AML-193 (cell line): ENCODE measurements at places on chromosomes 13 and 19.

- DNase-seq, result no peak
Observed at GRCh38 chr19:54186934-54187381, 2.4 kb downstream of the MBOAT7 start.

GRCh38 chr19:50719566-50719965 lies at the start of gene SHANK1:
SHANK1 (minus strand) TSS chr19:50719802; CDS start chr19:50716919, 2,883 bp downstream.
- no peak for DNase-seq

DNA sequence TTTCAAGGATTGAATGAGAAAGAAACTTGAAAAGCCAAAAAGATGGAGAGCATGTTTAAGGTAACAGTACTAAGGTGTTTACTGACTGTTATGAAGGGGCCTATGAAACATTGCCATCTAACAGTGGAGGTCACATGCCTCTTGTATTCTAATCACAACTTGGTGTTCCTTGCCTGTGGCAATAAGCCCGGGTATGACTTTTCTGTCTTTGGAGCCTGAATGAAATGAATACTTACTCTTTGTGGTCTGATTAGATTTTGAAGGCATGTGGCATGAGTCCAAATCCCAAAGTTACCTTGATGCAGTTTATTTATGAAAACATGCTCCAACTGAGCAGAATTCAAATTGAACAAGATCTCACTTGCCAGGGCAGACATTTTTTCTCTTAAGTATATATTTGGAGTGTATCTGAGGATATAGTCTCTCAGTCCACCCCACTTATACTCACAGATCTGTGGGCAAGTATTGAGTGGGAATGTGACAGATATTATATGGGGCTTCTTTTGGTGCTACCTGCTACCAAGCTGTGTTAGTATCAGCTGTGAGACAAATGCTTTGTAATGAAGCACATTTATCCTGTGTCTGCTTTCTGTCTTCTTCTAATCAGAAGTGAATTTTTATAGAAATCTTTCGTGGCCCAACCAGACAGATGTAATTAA lies 67.5 kb downstream of the B3GLCT start:
- DNase-seq, result no peak

- DNase-seq, result no peak
Observed at GRCh38 chr13:41809962-41810361, 150.9 kb downstream of the VWA8 start.

- DNase-seq, result no peak
Observed at GRCh38 chr19:40717880-40718773, 1.2 kb downstream of the ITPKC start.

DNA sequence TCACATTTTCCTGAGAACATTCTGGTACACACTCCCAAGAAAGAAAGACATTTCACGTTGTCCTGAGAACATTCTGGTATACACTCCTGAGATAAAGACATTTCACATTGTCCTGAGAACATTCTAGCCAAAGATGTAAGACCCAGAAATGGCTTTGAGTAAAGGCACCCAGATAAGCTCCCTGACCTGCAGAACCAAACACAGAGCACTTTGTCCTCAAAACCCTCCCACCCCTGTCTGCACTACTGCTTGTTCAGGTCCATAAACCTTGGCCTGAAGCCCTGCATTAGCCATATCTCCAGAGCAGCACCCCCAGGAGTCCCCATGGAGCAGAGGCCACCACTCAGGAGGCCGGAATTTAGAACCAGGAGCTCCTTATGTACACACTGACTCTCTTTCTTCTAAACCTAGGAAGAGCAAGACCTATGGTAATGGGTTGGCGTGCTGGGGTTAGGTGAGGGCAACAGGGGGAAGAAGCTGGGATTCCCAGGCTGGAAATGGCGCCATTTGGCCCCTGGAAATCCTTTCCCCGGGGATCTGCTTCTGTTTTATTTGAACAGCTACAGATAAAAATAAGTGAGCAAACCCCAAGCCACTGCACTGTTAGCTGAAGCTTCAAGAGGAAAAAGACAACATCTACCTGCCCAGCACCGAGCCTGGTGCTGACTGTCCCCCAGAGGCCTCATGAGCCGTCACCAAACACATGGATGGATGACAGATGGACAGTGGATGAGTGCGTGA lies 13.7 kb downstream of the GAS6 start:
- no peak for DNase-seq

GRCh38 chr13:111388851-111389500 lies 68.5 kb downstream of the TEX29 start:
- DNase-seq, result no peak
